ENCODE measurements at places on chromosomes 16 and 17. TPM values are rescaled to one million over a fixed set of nuclear protein-coding genes. Genes with fewer than 3 reads are reported as not detected.

Gene TP53TG3C
- total RNA-seq: 0.17 TPM

Gene TEX14
- total RNA-seq: 0.14 TPM

Gene GPR142
- not detected for total RNA-seq

Gene ZNF205
- 10.9 TPM for total RNA-seq

Gene SOX9
- 9.8 TPM for total RNA-seq

Gene UNC13D
- 4.3 TPM for total RNA-seq

Gene MYOCD
- total RNA-seq: 3.0 TPM

Gene NPIPB6
- 1.9 TPM for total RNA-seq

Gene FZD2
- 37.4 TPM for total RNA-seq

Gene EFCAB5
- 0.70 TPM for total RNA-seq

Gene IL17C
- total RNA-seq: not detected

Gene METRN
- 190 TPM for total RNA-seq

Gene IKZF3
- not detected for total RNA-seq

Gene ACSF2
- total RNA-seq: 10.0 TPM

Gene CETP
- not detected for total RNA-seq

Gene KLHL10
- 0.10 TPM for total RNA-seq

Gene TPSG1
- 0.10 TPM for total RNA-seq

Gene MT1G
- total RNA-seq: not detected

Gene KRTAP2-2
- not detected for total RNA-seq

Gene CIITA
- total RNA-seq: 0.12 TPM

Gene CBFA2T3
- 0.31 TPM for total RNA-seq

Measured in A549 treated with DMSO at 1 μM for 4 hours (cell line).